Effector memory CD4-positive, alpha-beta T cell (primary cell): ENCODE measurements at places on chromosomes 2 and 18.

GRCh38 chr18:48365965-48366364 is 43.2 kb downstream of the ZBTB7C start:
- no peak for DNase-seq
- H3K36me3 ChIP-seq = no peaks in the 10 kb centered on the region
- no peak overlapping the region for H3K4me3 ChIP-seq
- no peaks in the 10 kb centered on the region for H3K27me3 ChIP-seq
- no peak overlapping the region for H3K27ac ChIP-seq
- H3K4me1 ChIP-seq = no peaks in the 10 kb centered on the region

DNA sequence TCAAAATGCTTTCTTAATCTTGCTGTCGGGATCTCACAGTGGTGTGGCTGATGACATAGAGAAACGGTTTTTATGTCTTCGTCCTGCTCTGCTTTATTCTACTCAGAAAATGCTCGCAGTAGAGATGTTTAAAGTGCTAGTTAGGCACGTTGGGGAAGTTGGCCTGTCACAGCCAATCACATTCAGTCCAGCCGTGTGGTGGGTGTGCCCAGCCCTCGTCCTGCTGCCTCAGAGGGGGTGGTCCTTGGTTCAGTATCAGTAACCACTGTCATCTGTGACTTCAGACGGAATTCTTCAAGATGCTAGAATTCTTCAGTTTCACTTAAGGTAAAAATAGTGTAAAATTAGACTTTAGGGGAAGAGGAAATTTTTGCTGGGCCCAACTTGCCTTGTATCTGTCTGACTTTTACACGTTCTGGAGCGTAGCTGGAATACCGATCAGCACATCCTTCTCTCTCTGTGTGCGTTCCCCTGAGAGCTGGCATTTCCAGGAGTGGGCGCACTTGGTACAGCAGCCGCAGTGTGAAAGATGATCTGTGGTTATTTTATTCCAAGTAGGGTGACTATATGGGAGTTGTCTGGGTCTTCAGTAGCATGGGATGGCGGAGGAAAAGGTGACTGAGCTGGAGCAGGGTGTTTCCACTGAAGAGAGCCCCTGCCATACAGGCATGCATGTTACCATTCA is 18.5 kb downstream of the TRAF3IP1 start:
- H3K27ac ChIP-seq = no peak overlapping the region
- no peaks in the 10 kb centered on the region for H3K4me1 ChIP-seq
- H3K36me3 ChIP-seq = peaks cover 7% of the 10 kb centered on the region

GRCh38 chr2:144438801-144439631 is 80.9 kb downstream of the ZEB2 start:
- H3K36me3 ChIP-seq = no peaks in the 10 kb centered on the region
- H3K4me1 ChIP-seq = no peaks in the 10 kb centered on the region
- H3K27me3 ChIP-seq = no peaks in the 10 kb centered on the region
- no peak overlapping the region for H3K27ac ChIP-seq
- DNase-seq = no peak
- H3K4me3 ChIP-seq = no peak overlapping the region

- peak overlapping the region; percentile 86 for H3K4me3 ChIP-seq
- H3K27me3 ChIP-seq = no peaks in the 10 kb centered on the region
- no peak overlapping the region for H3K27ac ChIP-seq
- no peak for DNase-seq
- H3K4me1 ChIP-seq = peaks cover 9% of the 10 kb centered on the region
Observed at GRCh38 chr2:128233790-128234395, 84.8 kb downstream of the HS6ST1 start.
